ENCODE measurements at places on chromosomes 7 and 10.

DNA sequence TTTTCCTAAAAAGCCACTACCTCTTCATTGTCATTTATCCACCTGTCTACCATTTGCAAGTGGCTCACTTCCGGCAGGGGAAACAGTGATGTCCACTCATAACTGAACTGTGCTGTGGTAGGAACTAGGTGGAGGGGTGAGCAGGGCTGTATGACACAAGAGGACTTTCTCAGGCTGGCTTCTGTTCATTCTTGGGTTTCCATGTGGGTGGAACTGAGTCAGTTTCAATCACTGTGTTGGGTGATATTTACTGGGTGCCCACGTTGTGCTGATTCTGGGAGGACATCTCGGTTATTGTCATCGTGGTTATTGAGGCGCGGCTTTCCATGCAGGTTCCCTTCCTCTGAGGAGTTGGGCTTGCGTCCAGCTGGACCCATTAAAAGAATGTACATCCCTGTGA, 38.8 kb downstream of the RAMP3 start:
- DNase-seq = peak; percentile 67

DNA sequence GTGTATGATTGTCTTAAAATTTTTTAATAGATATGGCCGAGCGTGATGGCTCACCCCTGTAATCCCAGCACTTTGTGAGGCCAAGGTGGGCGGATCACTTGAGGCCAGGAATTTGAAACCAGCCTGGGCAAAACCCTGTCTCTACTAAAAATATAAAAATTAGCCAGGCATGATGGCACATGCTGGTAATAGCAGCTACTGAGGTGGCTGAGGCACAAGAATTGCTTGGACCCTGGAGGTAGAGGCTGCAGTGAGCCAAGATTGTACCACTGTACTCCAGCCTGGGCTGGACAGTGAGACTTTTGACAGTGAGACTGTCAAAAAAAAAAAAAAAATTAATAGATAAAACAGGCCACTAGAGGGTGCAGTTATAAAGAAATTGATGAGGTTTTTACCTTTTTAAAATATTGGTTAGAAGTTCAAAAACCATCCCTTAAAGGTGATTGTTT, 20.5 kb downstream of the NOM1 start:
- DNase-seq = no peak

GRCh38 chr10:57513637-57514036, 754.1 kb downstream of the IPMK start:
- DNase-seq = no peak

DNA sequence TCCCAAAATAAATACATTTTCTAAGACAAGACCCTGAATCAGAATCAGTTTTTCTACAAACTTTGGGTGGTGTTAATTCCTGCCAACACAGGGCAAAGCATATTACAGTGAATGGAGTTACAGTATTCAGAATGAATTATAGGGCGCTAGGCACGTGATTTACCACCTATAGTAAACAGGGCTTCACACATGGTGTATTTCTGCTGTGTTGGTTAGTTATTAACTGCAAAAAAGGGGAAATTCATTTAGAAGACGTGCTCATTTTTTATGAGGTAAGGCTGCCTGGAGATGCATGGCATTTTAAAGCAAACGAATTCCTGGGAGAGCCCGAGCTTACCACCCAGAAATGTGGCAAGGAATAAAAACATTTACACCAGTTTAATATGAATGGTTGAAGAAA, 393.8 kb downstream of the LRMDA start:
- DNase-seq = no peak

DNA sequence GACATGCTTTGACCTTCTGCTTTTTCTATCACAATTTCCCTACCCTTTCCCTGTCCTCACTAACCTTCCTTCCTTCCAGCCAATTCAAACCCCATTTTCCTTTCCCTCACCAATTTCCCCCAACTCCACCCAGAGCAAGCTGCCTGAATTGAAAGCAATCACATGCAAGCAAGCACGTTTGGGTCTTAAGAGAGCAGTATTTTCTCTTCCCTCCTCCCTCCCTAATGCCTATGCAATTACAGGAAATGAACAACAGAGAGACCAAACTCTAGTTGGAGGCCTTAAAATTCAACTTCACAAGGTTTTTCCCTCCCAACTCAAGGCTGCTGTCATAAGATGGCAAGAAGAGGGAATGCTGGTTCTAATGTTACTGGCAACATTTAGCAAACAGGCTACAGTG, 117.2 kb downstream of the MYOF start:
- no peak for DNase-seq

GRCh38 chr10:56383806-56384205, 22.7 kb upstream of the ZWINT start:
- no peak for DNase-seq

GRCh38 chr10:51950371-51950995, 251.1 kb upstream of the CSTF2T start:
- DNase-seq = no peak

DNA sequence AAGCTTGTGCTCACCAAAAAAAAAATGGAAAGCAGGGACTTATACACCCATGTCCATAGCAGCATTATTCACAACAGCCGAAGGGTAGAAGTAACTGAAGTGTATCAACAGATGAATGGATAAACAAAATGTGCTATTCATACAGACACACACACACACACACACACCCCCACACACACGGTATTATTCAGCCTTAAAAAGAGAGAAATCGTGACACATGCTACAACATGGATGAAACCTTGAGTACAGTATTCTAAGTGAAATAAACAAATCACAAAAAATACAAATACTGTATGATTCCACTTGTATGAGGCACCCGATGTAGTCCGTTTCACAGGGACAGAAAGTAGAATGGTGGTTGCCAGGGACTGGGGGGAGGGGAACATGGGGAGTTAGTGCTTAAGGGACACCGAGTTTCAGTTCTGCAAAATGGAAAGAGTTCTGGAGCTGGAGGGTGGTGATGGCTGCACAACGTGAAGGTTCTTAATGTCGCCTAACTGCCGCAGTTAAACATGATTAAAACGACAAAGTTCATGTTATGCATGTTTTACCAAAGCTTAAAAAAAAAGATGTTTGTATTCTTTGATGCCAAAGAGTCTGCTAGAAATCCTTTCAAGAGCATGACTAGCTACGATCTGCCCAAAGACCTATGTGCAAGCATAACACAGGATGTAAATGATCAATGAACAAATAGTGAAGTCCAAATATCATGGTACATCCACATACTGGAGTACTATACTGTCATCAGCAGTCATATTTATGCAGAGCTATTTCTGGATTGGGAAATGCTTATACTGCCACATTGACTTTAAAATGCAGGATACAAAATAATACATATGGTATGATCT, 7.2 kb downstream of the TNS3 start:
- no peak for DNase-seq

DNA sequence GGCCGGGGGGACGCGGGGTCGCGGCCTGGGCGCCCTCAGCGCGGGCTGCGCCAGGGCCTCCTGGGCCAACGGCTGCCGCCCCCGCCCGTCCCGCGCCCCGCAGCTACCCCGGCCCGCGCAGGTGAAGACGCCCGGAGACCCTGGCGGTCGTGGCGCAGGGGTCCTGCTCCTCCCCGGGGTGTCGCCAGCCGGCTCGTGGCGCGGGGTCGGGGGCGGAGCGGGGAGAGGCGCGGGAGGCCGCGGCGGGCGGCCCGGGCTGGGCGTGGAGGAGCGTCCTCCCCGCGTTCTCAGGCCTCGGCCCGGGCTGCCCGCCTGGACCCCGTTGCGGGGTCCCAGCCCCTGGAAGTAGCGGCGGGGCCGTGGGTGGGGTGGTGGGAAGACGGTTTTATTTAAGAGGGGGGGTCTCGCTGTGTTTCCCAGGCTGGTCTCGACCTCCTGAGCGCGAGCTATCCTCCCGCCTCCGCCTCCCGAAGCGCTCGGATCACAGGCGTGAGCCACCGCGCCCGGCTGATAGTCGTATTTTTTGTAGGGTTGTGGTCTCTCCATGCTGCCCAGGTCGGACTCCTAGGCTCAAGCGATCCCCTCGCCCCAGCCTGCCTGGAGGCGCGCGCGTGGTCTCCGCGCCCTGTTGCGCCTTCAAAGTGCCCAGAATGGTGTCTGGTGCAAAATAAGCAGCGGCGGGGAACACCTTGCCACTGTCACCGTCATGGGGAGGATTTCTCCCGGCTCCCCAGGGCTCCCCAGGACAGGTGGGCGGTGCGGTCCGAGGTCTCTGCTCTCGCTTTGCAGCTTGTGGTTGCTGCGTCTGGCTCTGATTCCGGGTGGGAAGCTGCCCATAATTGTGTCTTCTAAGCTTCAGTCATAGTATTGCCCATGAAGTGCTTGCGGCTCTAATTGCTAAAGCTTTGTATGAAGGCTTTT, 15.3 kb upstream of the SUN1 start:
- DNase-seq = no peak

DNA sequence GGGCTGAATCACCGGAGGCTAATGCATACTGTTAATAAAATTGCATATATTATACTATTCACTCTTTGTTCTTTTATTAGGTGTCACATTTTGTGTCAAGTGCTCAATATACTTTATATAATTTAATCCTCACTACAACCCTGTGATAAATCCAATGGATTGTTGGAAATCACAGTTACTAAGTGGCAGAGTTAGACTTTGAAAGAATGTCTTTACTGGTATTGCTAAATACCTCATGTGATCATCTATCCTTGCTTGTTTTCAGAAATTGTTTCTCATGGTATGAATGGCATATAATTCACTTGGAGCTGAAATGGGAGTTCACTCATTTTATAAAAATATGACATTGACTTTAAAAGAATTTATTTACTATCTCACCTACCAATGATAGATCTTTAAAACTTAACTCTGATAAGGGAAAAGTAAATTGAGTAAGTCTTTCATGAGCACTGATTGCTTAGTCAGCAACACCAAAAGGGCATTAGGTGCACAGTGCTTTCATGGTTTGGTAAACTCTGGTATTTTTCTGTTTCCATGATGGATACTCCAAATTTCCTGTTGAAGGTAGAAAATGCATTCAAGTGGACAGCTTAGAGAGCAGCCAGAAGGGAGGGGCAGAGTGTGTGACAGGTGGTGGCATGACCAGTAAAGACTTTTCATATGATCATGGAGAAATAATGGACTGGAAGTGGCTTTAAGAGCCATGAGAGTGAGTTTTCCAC, 22.6 kb downstream of the ENKUR start:
- DNase-seq = no peak

DNA sequence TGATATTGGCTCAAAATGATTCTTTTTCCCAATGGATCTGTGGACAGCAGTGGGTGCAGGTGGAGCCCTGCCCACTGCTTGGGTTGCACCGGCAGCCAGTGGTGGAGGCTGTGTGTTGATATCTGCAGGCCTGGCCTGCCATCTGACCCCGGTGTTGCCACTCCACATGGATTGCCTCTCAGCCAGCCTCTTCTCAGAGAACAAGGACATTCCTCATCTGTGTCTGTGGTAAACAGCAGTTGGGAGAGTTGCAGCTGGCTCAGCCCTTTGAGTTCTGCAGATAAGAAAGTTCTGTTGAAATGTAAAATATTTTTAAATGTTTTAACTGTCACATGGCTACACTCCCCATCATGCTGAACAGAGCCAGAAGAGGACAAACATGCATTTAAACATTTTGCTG, 374.9 kb upstream of the CELF2 start:
- no peak for DNase-seq

DNA sequence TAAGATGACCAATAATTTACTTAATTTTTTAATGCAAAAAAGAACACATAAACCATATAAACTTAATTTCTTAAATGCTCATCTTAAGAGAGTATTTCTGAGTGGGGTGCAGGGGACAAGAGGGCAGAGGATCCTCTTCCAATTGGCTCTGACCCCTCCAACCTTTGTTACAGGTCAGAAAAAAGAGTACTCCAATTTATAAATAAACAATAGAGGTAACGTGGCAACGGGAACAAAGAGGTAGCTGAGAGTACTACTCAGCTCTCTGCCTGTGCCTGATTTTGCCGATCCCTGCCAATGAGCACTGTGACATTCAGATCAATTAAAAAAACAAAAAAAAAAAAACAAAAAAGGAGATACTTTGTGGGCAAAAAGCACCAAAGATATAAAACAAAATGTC, 307.9 kb downstream of the PARD3 start:
- no peak for DNase-seq

DNA sequence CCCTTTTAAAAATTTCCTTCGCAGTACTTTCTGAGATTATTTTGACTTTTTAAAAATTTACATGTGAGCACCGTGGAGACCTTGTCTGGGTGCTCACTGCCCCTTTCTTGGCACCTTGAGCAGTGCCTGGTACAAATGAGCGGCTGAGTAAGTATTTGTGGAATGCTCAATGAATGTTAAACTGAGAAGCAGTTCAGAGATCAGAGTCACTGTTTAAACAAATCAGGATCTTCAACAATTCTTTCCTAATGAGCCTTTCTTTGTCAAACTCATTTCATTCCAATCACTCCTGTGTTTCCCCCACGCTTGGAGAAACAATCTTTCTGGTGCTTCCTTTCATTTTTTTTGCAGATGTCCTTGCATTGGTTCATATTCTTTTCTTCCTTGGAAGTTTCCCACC, 611.3 kb upstream of the GALNT17 start:
- DNase-seq = no peak

- DNase-seq = peak; percentile 61
Observed at GRCh38 chr10:87861566-87861952, 1.8 kb downstream of the KLLN start.

DNA sequence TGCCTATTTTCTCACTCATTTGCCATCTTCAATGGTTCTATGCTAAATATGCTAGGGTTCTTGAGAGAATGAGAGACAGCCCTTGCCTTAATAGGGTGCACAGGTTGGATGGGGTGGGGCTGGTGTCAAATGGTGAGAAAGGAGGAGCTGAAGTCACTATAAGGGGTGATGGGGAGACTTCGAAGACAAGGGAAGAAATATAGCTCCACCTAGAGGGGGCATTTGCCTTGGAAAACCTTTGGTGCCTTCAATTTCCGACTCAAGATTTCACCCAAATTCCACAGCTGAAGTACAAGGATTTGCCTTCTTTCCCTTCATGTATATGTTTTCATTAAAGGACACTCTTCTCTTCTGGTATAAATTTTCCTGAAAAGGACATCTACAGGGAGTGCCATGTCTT, 5.6 kb downstream of the PTN start:
- DNase-seq = no peak

- no peak for DNase-seq
Observed at GRCh38 chr10:7354330-7355047, 56.3 kb downstream of the SFMBT2 start.

- no peak for DNase-seq
Observed at GRCh38 chr10:79273604-79274003, 73.7 kb upstream of the PPIF start.

DNA sequence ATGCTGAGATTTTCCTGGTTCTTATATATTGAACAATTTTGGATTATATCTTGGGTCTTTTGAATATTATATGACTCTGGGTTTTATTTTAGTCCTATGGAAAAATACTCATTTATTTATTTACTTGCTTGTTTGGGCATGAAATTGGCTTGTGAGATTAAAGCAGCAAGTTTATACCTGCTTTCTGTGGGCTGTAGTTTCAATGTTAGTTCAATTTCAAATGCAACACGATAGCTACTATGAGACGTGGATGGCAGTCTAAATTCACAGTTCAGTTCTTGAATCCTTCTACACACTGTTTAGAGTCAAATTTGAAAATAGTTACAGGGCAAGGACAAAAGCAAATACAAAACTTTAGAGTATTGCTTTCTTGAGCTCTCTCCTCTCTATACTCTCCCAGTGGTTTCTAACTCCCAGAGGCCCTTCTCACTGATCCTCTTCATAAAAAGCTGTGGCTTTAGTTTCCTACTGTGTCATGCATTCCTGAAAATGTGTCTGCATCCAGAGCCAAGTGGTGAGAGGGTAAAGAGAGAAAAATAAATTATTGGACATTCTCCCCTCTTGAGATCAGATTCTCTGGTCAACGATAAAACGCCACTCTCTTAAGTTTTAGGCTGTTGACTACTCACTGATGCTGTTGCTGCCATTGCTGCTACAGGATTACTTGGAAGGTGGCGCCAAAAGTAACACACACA, 34.4 kb downstream of the POLR1F start:
- DNase-seq = no peak

- no peak for DNase-seq
Observed at GRCh38 chr10:94102436-94102835, 108.7 kb downstream of the PLCE1 start.

Data from GM10248 (cell line).